ENCODE measurements at places on chromosomes 12 and 14.
A peak's percentile ranks its signal among the peaks of the same experiment; 100 is the strongest.

DNA sequence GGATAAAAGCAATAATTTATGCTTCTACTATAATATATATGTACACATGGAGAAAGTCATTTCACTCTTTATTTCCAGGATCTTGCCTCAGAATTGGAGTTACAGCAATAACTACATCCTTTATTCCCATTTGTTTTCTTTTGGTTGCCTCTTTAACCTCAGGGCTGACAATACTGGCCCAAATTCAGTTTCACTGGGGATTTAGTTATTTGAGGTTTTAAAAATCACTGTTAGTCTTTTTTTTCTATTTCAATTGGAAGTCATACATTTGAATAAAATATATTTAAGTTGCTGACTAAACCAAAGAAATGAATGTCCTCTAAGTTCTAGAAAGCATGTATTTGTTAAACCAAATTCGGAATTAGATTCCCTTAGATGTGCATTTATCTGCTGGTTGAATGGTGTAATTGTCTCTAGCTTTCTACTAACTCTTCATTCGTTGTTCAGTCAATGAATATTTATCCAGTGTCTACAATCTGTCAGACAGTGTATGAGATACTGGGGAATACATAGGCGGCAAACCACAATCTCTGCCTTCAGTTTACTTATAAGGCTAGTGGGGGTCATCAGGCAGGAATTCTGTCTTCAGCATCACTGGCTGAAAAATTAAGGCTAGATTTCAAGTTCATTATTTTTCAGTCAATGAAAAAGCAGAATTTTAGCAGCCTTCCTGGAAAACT is 190.8 kb upstream of the ARHGAP5 start:
- DNase-seq: no peak

- DNase-seq: no peak
Observed at GRCh38 chr12:70736351-70737133, 99.3 kb upstream of the PTPRB start.

- no peak for DNase-seq
Observed at GRCh38 chr12:92879698-92880322, 49.3 kb downstream of the EEA1 start.

GRCh38 chr12:40098406-40099145 is 7.3 kb downstream of the SLC2A13 start:
- DNase-seq: no peak

DNA sequence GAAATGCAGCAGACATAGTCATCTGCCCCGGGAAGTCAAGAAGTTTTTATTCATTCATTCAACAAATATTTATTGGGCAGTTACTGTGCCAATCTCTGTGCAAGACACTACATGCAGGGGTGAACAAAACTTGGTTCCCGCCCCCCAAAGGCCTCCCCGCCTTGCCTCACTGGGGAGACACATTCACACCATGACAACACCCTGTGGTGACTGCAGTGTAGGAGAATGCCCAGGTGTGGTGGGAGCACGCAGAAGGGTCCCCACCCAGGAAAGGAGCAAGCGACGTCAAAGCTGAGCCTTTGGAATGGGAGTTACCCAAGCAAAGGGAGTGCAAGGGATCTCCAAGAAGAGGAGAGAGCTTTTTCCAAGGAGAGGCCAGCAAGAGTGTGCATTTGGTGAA is 1.6 kb upstream of the AQP6 start:
- DNase-seq: no peak

- DNase-seq: no peak
Observed at GRCh38 chr14:39428118-39428517, 4.1 kb downstream of the FBXO33 start.

DNA sequence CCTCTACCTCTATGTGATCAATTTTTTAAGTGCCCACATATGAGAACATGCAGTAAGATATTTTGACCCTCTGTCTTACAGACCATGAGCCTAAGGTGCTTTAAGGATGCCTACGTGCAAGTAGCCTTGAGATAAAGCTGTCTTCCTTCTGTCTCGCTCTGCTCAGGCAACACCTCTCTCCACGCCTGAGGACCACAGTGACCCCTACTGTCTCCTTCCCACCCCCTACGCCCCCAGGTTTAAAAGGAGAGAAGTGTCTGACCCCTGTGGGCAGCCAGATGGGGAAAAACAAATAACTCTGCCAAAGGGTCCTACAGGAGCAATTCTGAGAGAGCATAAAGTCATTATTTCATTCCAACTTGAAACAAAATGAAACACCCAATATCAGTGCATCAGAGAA is 286.4 kb upstream of the TMEM132C start:
- DNase-seq: no peak

GRCh38 chr12:110307372-110307771 is 26.3 kb downstream of the ATP2A2 start:
- no peak for DNase-seq

GRCh38 chr12:96427269-96427729 is 27.1 kb upstream of the CDK17 start:
- no peak for DNase-seq

DNA sequence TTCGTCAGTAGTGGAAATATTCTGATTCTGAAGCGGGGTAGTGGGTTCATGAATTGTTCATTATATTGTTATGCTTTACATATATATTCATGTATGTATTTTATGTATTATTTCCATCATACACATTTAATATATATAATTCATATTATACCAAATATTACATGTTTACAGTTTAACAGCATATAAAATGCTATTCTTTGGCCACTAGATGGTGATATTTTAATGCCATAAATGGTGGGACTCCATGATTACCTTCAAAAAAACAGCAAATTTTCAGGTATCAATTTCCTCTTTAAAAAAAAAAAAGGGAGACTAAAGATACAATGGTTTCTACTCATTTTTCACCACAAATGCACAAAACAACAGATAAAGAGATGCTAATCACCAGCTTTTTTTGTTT is 41.0 kb downstream of the BDKRB1 start:
- DNase-seq: no peak

DNA sequence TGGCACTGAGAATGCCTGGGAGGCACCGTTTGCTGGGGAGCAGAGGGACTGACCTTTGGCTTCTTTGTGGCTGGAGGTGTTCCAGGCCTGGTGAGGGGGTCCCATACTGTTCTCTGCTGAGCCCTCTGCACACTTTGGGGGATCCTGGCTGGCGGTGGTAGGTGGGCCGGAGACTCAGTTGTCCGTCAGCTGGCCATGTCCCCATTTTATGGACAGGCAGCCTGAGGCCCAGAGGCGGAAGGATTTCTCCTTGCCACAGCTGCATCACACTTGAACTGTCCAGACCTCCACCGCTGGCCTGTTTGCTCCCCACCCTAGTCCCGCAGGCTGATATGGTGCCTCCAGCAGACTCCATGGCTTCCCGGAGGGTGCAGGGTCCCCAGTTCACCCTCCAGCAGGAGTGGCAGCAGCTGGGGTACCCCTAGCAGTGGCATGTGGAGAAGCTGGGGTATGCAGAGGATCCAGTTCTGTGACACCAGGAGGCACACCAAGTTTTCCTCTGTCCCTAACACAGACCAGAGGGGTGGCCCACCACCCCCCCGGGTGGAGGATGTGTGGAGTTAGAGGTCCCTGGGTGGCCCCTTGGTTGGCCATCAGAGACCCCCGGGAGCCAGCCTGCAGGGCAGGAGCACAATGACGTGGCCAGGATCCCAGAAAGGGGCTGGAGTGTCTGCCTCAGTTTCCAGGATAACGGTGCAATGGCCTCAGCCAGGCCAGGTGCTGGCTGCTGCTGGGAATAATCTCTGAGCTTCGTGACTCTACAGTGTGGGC is 14.8 kb downstream of the SLC25A29 start:
- no peak for DNase-seq

GRCh38 chr12:5499566-5500330 is 67.8 kb downstream of the NTF3 start:
- DNase-seq: no peak

- DNase-seq: no peak
Observed at GRCh38 chr12:104507672-104508071, 50.9 kb downstream of the CHST11 start.

GRCh38 chr12:14387219-14387871 is 21.9 kb downstream of the ATF7IP start:
- no peak for DNase-seq

DNA sequence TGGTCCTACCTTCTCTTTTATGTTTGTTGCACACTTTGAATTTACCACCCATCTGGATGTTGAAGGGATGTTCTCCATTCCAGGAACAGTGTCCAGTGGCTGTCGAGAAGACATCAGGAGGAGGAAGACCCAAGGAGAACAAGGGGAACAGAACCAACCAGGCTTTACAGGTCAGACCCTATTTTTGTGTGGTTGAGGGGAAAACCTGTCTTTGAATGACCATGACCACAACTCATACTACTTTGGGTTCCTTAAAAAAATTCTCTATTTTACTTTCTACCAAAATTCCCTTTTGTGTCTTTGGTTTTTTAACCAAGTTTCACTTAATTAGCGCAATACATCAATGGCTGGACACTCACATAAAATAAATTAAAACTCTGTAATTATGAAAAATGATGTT is 78.7 kb downstream of the PLXNC1 start:
- no peak for DNase-seq

- DNase-seq: no peak
Observed at GRCh38 chr12:6536894-6537579, 2.7 kb downstream of the GAPDH start.

DNA sequence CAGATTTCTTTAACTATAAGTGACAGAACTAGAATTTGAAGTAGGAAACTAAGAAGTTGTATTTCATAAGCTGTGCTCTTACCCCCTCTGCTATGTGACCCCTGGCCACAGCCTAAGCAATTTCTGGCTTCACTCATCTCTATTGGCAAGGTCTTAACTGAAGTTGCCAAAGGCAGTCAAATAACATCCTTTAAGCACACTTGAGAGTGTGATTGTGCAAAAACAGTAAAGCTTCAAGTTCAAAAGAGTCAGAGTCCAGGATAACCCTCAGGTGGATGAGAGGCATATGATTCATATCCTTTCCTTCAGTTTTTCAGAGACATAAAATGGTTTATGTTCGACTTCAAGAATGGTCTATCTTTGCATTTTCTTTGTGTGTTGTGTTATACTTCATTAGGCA is 45.2 kb downstream of the GRIP1 start:
- no peak for DNase-seq

DNA sequence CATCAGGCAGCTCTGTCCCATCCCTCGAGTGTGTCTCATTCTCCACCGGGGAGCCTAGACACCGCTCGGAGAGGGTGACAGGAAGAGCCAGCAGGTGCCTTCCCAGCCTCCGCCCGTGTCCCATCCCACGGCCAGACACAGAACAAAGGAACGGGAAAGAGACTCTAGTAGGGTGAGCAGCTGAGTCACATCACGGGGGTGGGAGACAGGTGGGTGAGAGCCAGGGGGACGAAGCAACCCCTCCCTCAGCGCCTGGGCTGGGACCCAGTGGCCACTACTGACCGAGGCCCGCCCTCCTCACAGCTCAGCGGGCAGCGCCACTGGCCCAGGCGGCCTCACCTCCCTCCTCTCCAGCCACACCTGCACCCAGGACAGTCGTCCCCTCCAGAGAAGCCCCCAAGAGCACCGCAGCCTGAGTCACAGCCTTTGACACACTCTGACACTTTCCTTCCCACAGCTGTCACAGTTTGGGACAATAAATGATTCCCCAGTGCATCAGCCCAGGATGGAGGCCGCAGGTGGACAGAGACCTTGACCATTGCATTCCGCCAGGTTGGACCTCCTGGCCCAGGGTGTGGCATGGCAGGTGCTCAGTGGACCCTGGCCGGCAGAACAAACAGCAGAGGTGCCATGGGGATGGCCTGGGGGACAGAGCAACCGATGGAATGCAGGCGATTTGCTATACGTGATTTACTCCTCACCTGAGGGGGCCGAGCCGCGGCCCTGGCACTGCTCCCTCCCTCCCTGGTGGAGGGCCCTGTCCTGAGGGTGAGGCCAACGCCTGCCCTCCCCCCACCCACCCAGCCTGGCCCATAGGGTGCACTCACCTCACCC is 45.4 kb upstream of the GALNT9 start:
- DNase-seq: no peak

GRCh38 chr14:95290871-95291431 is 28.8 kb downstream of the CLMN start:
- DNase-seq: no peak

GRCh38 chr14:98931911-98932310 is 340.1 kb downstream of the BCL11B start:
- DNase-seq: peak; percentile 50

DNA sequence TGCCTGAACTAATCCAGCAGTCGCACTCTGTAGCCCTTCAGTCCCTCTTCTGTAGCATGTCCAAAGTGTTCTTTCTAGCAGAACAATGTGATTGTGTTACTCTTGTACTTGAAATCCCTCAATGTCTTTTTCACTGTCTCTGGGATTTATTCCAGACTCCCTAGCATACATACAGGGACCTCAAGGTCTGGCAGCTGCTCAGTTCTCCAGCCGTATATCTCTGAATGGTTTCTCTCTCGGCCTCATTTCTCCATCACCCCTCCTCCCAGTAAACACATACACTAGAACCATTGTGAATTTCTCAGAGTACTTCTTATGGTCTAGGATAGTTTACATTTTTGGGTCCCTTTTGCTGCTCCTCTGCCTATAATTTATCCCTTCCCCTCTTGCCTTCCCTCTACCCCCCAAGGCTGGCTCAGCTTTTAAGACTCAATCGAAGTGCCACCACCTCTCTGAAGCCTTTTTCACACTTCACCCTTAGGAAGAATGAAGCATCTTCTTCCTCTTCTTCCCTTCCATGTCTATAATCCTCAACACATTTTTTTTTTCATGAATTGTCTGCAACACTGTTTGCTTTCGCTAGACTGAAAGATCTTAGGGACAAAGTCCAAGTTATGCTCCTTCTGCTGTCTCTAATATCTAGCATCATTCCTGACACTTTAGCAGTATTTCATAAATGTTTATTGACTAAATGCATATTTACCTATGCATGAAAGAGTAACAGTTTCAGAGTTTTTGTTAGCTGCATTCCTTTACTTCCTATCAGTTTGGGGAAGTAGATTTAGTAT is 446.1 kb downstream of the ZFP36L1 start:
- no peak for DNase-seq

DNA sequence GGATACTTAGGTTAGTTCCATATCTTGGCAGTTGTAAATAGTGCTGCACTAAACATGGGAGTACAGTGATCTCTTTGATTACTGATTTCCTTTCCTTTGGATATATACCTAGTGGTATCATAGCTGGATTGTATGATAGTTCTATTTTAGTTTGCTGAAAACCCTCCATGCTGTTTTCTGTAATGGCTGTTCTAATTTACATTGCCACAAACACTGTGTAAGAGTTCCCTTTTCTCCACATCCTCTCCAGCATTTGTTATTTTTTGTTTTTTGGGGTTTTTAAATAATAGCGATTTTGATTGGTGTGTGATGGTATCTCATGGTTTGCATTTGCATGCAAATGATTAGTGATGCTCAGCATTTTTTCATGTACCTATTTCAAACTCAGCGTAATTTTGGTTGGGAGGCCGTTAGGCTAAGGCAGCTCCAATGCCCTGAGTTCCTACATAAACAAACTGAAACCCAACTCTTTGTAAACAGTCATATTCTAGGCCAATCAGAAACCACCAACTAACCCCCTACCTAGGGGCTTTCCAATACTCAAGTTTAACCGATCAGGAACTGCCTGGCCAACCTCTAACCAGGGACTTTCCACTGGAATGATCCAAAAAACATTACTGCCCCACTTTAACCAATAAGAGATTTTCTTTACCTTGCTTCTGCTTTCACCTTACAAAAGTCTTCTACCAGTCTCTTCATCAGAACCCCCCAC is 171.6 kb downstream of the FBXL14 start:
- DNase-seq: no peak

All from activated CD4-positive, alpha-beta T cell treated with anti-CD3 and anti-CD28 coated beads for 1 hour (primary cell).